CD4-positive, CD25-positive, alpha-beta regulatory T cell (primary cell): ENCODE measurements at places on chromosomes 5 and 9.
A peak's percentile ranks its signal among the peaks of the same experiment; 100 is the strongest.

GRCh38 chr5:59449905-59450644 is 443.5 kb downstream of the PDE4D start:
- no peaks in the 10 kb centered on the region for H3K36me3 ChIP-seq
- no peaks in the 10 kb centered on the region for H3K27me3 ChIP-seq
- no peaks in the 10 kb centered on the region for H3K4me1 ChIP-seq

DNA sequence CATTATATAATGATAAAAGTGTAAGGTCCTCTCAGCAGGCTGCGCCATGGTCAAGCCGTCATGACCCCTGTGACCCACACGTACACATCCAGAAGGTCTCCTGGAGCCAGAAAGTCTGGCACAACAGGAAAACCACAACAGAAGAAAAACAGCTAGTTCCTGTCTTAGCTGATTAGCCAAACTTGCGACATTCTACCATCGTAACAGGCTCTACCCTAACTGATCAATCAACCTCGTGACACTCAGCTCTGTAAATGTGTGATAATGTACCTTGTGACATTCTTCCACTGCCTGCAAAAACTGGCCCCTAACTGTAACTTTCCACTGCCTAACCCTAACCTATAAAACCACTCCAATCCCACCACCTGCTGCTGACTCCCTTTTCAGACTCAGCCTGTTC is 316.4 kb upstream of the TUSC1 start:
- DNase-seq: no peak
- H3K27me3 ChIP-seq: no peaks in the 10 kb centered on the region
- H3K27ac ChIP-seq: no peak overlapping the region
- H3K4me1 ChIP-seq: no peaks in the 10 kb centered on the region

DNA sequence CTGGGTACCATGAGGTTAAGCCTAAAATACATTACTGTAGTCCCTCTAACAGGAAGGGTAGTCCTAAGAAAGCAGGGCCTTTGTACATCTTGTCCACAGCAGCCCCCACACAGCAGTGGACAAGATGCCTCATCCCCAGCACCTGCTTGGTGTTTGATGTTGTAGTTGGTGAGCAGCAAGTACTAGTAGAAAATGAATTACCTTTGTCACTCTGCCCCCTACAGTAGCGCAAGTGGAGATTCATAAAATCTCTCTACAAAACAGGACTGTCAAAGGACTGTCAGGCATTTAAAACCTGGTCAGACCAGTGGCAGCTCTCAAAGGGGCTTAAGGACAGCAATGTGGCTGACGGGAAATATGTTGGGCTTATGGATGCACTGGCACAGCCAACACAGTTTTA is 122.5 kb downstream of the TMEM174 start:
- no peaks in the 10 kb centered on the region for H3K36me3 ChIP-seq
- H3K27me3 ChIP-seq: peaks cover 27% of the 10 kb centered on the region
- DNase-seq: no peak
- no peak overlapping the region for H3K27ac ChIP-seq

DNA sequence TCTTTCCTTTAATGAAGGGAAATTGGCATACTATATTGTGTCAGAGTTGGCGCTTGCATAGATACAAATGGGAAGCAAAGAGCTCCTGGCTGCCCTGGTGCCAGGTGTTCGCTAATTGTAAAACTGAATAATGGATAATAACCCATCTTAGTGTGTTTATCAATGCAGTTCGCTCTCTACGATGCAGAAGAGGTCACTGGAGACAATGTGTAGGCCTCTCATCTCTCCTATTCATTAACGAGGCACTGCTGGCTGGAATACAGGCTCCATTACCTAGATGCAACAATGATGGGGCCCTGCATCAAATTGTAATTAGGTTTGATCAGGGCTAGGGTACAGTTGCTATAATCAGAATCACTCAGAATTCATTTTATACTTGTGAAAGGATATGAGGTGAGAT is 171.0 kb downstream of the RMI1 start:
- H3K27ac ChIP-seq: no peak overlapping the region
- no peak overlapping the region for H3K4me3 ChIP-seq
- no peak for DNase-seq

DNA sequence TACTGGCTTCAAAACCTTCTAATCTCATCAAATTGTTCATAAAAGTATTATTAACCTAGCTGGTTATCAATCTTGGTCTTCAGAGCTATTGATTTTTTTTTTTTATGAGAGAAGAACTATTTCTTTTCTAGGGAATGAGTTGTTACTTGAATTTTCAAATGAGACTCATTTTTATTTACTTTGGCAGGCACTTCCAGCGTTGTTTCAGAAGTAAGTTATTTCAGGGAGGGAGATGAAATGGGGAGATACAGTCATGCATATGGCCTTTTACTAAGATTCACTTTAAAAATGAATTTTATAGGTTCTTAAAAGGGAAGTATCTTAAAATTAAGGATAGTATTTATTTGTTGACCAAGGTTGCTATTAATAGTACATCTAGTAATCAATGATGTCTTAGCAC is 129.6 kb downstream of the IZUMO3 start:
- no peaks in the 10 kb centered on the region for H3K4me1 ChIP-seq
- no peaks in the 10 kb centered on the region for H3K36me3 ChIP-seq

GRCh38 chr9:137237759-137238726 is 3.0 kb upstream of the TUBB4B start:
- no peaks in the 10 kb centered on the region for H3K27me3 ChIP-seq
- no peak overlapping the region for H3K4me3 ChIP-seq

DNA sequence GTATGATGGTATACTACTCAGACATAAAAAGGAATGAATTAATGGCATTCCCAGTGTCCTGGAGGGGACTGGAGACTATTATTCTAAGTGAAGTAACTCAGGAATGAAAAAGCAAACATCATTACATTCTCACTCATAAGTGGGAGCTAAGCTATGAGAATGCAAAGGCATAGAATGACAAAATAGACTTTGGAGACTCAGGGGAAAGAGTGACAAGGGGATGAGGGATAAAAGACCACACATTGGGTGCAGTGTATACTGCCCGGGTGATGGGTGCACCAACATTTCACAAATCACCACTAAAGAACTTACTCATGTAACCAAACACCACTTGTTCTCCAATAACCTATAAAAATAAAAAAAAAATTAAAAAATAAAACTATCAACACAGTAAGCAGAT is 587.3 kb upstream of the RGMB start:
- no peak for DNase-seq
- H3K27me3 ChIP-seq: no peaks in the 10 kb centered on the region
- no peak overlapping the region for H3K4me3 ChIP-seq

DNA sequence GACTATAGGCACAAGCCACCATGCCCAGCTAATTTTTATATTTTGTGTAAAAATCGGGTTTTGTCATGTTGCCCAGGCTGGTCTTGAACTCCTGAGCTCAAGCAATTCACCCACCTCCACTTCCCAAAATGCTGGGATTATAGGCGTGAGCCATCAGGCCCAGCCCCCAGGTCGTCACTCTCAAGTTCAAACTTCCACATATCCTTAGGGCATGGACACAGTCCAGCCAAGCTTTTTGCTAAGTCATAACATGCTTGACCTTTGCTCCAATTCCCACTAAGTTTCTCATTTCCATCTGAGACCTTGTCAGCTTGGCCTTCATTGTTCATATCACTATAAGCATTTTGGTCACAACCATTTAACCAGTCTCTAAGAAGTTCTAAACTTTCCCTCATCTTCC is 43.9 kb upstream of the ARAP3 start:
- H3K36me3 ChIP-seq: no peaks in the 10 kb centered on the region
- no peak overlapping the region for H3K4me3 ChIP-seq
- no peak overlapping the region for H3K27ac ChIP-seq
- no peak for DNase-seq

DNA sequence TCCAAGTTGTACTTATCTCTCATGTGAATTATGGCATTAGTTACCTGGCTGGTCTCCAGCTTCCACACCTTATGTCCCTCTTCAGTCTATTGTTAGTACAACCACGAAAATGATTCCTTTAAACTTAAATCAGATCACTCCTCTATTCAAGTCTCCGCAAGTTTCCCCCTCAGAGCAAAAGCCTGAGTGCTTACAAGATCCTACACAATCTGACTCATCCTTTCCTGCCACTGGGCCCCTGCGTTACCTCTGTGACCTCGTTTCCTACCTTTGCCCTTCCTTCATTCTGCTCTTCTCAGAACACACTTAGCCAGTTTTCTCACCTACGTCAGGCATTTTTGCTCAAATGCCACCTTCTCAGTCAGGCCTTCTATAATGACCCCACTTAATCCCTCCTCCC is 45.1 kb upstream of the GLIS3 start:
- no peak for DNase-seq
- no peak overlapping the region for H3K27ac ChIP-seq
- no peaks in the 10 kb centered on the region for H3K36me3 ChIP-seq
- no peaks in the 10 kb centered on the region for H3K27me3 ChIP-seq

DNA sequence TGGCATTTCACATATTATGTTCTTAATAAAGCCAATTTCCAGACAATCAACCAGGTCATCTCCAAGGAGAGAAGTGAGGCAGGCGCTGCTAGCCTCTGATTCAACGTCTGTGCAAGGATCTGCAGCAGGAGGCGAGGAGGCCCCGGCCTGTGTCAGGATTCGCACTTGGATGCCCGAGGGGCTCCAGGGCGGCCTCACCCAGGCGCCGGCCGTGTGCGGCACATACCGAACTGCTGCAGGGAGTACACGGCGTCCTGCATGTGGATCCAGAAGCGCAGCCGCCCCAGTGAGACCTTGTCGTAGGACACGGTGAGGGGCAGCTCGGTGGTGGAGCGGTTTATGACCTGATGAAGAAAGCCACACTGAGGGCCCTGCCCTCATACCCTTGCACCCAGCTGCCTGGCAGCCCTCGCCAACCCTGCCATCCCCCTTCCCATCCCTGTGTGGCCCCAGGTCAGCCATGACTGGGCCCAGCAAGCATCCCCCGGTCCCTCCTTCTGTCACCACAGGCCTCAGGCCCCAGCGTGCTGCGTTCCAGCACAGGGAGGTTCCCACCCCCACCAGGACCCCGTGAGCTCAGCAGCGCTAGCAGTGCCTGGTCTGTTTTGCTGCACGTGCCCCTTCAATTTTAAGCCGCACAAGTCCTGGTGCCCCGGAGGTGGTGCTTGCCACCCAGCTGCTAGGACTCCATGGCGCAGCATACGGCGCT is 9.9 kb downstream of the CLPTM1L start:
- DNase-seq: no peak
- H3K27ac ChIP-seq: no peak overlapping the region
- H3K4me1 ChIP-seq: peaks cover 3% of the 10 kb centered on the region

GRCh38 chr5:52521236-52521635 is 266.5 kb upstream of the ITGA1 start:
- no peak overlapping the region for H3K4me3 ChIP-seq
- no peaks in the 10 kb centered on the region for H3K36me3 ChIP-seq
- DNase-seq: no peak

GRCh38 chr9:96505316-96505991 is 55.5 kb downstream of the HABP4 start:
- no peaks in the 10 kb centered on the region for H3K27me3 ChIP-seq
- H3K4me3 ChIP-seq: no peak overlapping the region
- H3K27ac ChIP-seq: no peak overlapping the region

GRCh38 chr5:116605310-116606070 is 30.9 kb upstream of the SEMA6A start:
- DNase-seq: no peak
- no peak overlapping the region for H3K4me3 ChIP-seq
- H3K4me1 ChIP-seq: no peaks in the 10 kb centered on the region
- no peaks in the 10 kb centered on the region for H3K27me3 ChIP-seq

GRCh38 chr5:117359895-117360294 is 785.3 kb upstream of the SEMA6A start:
- no peak overlapping the region for H3K27ac ChIP-seq
- no peak overlapping the region for H3K4me3 ChIP-seq
- no peak for DNase-seq
- no peaks in the 10 kb centered on the region for H3K27me3 ChIP-seq

- no peak for DNase-seq
- no peaks in the 10 kb centered on the region for H3K36me3 ChIP-seq
- H3K27ac ChIP-seq: no peak overlapping the region
- no peak overlapping the region for H3K4me3 ChIP-seq
- no peaks in the 10 kb centered on the region for H3K4me1 ChIP-seq
Observed at GRCh38 chr9:101977614-101978210, 239.3 kb upstream of the GRIN3A start.

DNA sequence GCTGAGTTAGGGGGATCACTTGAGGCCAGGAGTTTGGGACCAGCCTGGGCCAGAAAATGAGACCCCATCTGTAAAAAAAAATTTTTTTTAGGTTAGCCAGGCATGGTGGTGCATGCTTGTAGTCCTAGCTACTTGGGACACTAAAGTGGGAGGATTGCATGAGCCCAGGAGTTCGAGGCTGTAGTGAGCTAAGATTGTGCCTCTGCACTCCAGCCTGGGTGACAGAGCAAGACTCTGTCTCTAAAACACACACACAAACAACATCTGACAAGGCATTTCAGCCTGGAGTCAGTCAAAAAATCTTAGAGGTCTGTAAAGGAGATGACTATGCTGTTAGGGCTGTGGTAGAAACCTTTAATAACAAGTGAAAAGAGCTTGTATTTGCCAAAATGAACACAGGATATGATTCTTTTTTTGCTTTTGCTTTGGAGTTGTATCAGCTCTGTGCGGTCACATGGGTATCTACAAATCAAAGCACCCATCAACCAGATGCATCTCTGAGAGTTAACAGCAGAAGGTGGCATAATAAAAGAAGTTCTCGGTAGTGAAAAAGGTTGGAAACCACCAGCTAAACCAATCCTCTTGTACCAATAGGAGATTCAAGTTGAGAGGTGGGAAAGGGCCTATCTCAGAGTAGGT is 3.6 kb upstream of the PSMD5 start:
- peaks cover 5% of the 10 kb centered on the region for H3K36me3 ChIP-seq
- H3K27me3 ChIP-seq: no peaks in the 10 kb centered on the region
- peak overlapping the region; percentile 97 for H3K27ac ChIP-seq
- peak; percentile 85 for DNase-seq

GRCh38 chr5:172509405-172509781 is 55.1 kb upstream of the SH3PXD2B start:
- DNase-seq: no peak
- no peak overlapping the region for H3K27ac ChIP-seq
- no peaks in the 10 kb centered on the region for H3K4me1 ChIP-seq
- H3K27me3 ChIP-seq: peaks cover 2% of the 10 kb centered on the region

DNA sequence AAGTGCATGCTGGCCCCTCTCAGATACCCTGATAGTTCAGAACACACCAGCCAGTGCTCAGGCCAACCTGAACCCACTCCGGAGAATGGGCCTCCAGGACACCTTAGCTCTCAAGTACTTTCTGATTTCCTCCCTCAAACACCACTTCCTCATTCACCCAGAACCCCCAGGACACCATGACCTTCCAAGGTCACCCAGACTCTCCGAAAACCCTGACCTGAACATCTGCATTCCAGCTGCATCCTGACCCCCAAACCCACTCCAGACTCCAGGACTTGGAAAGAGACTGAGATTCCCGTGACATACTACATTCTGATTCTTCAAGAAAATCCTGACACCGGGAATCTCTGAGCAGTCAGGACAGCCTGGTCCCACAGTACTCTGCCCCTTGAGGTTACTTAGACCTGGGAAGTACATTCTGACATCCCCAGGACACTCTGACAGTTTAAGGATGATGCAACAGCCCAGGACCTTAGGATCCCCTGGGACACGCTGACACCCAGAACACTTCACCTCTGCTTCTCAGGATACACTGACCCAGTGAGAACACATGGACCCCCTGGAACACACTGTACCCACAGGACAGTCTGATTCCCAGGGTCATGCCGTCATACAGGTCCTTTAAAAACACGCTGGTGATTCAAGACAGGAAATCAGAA is 747 bp upstream of the PROP1 start:
- no peak for DNase-seq
- H3K4me1 ChIP-seq: no peaks in the 10 kb centered on the region
- H3K36me3 ChIP-seq: no peaks in the 10 kb centered on the region
- H3K27ac ChIP-seq: no peak overlapping the region
- no peak overlapping the region for H3K4me3 ChIP-seq

- H3K4me3 ChIP-seq: no peak overlapping the region
- no peaks in the 10 kb centered on the region for H3K36me3 ChIP-seq
- H3K4me1 ChIP-seq: no peaks in the 10 kb centered on the region
- H3K27me3 ChIP-seq: no peaks in the 10 kb centered on the region
- DNase-seq: no peak
- H3K27ac ChIP-seq: no peak overlapping the region
Observed at GRCh38 chr9:87531370-87532295, 34.0 kb downstream of the DAPK1 start.
